ENCODE measurements at places on chromosomes 11 and 22. TPM values are rescaled to one million over a fixed set of nuclear protein-coding genes. Genes with fewer than 3 reads are reported as not detected.

DNA sequence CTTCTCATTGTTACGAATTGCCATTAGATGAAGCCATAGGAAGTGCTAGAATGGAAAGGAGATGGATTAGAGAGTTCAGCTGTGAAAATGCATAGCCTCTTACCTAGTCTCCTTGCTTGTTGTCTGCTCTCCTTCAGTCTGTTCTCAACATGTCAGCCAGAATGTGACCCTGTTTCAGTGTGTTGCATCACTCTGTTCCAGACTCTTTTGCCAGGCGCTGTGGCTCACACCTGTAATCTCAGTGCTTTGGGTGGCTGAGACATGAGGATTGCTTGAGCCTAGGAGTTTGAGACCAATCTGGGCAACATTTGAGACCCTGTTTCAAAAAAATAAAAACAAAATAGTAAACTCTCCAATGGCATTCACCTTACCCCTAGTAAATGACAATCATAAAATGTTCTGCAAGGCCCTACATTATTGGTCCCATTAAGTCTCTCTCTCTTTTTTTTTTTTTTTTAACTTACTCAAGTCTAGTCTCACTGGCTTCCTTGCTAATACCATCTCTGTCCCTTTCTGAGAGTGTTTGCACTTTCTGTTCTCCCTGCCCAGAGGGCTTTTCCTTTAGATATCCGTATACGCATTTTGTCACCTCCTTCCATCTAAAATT is 39.4 kb downstream of the CYP2R1 start:
- no peaks in the 10 kb centered on the region for H3K36me3 ChIP-seq
- no peak for DNase-seq
- H3K4me3 ChIP-seq, result no peak overlapping the region
- H3K27ac ChIP-seq, result no peak overlapping the region
- no peaks in the 10 kb centered on the region for H3K27me3 ChIP-seq

DNA sequence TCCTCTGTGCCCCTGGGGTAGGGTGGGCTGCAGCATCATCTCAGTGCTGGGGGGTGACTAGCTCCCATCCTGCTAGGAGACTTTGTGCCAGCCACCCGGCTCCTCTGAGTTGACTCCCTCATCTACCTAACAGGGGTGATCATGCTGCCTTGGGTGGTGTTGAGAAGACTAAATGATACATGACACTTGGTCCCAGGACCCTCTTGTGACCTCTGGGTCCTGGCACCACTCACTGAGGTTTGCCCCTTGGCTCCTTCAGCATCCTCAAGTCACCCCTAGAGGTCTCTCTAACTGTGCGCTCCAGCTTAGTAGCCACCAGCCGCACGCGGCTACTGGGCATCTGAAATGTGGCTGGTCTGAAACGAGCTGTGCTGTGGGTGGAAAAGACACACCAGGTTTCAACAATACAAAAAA is 72.1 kb downstream of the LRRC32 start:
- no peak for DNase-seq
- H3K4me1 ChIP-seq, result peaks cover 19% of the 10 kb centered on the region
- H3K4me3 ChIP-seq, result no peak overlapping the region
- H3K27me3 ChIP-seq, result no peaks in the 10 kb centered on the region
- H3K27ac ChIP-seq, result no peak overlapping the region

- H3K27me3 ChIP-seq, result no peaks in the 10 kb centered on the region
- no peaks in the 10 kb centered on the region for H3K36me3 ChIP-seq
- H3K4me3 ChIP-seq, result no peak overlapping the region
- peak; percentile 70 for DNase-seq
- H3K4me1 ChIP-seq, result no peaks in the 10 kb centered on the region
- H3K27ac ChIP-seq, result no peak overlapping the region
Measured at GRCh38 chr22:19806213-19807160, 45.9 kb downstream of the TBX1 start.

DNA sequence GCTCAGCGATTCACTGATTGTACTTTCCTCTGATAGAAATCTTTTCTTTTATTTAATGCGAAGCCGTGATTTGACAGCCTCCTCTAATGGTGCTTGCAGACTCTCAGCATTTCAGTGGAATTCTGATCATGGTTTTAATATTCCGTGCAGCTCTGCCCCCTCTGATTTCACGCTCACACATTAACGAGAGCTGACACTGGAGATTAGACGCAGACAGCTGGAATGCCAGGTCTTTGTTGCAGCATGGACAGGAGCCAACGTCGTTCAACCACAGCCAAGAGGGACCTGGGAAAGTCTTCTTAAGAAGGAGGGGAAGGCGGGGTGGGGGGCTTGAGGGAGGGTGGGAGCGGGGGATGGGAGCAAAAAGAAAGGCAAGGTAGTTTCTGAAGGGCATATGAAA is 186.4 kb downstream of the BLID start:
- no peaks in the 10 kb centered on the region for H3K27me3 ChIP-seq
- peak overlapping the region; percentile 54 for H3K27ac ChIP-seq
- H3K36me3 ChIP-seq, result no peaks in the 10 kb centered on the region
- H3K4me1 ChIP-seq, result peaks cover 22% of the 10 kb centered on the region
- no peak for DNase-seq

DNA sequence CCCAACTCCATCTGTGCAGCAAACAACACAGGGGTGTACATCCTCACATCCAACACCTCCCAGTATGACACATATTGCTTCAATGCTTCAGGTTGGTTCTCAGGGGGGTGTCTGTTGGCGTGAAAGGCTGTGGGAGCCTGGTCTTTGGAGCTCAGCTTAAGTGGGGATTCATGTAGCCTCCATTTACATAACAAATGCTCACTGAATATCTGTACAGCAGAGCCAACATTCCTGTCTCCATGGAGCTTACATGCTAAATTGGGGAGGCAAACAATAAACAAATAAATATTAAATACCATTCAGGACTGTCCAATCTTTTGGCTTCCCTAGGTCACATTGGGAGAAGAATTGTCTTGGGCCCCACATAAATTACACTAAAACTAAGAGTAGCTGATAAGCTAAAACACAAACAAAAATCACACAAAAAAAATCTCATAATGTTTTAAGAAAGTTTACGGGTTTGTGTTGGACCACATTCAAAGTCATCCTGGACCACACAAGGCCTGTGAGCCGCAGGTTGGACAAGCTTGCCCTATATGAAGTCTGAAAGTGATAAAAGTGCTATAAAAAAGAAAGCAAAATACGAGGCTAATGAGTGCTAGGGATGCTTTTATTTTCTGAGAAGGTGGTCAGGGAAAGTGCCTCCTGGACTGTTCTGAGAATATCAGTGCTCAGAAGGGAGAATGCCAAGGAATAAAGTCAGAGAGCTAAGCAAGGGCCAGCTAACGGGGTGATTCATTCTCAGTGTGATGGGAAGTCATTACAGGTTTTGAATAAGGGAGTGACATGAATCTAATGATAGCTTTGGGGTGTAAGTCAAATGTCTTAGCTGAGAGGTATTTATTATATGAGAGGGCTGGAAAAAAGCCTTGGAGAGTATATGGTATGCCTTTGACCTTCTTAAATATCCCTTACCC is 41.6 kb downstream of the CD44 start:
- no peak for DNase-seq
- H3K4me1 ChIP-seq, result peaks cover 39% of the 10 kb centered on the region

- DNase-seq, result no peak
- no peak overlapping the region for H3K27ac ChIP-seq
- H3K27me3 ChIP-seq, result no peaks in the 10 kb centered on the region
- H3K36me3 ChIP-seq, result no peaks in the 10 kb centered on the region
- H3K4me1 ChIP-seq, result no peaks in the 10 kb centered on the region
- H3K4me3 ChIP-seq, result no peak overlapping the region
Measured at GRCh38 chr22:26547426-26547825, 35.2 kb upstream of the TFIP11 start.

DNA sequence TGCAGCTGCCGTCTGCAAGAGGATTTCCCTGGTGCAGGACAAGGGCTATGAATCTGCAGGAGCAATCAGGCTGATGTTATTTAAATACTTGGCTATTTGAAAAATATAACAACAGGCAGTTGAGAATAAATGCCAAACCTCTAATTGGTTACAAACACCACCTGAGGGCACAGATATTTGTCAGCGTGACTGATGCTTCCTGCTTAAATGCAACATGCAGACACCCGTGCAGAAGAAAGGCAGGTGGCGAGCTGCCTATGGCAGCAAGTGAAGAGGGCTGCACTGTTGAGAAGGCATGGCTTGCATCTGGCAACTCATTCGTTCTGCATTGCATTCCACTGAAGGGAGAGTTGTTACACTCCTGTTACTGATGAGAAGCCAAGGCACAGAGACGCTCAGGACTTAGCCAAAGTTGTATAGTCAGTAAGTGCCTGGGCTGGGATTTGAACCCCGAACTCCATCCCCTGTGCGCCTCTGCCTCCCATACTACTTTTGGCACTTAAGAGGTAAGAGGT is 350.6 kb downstream of the TENM4 start:
- no peak overlapping the region for H3K4me3 ChIP-seq
- H3K4me1 ChIP-seq, result peaks cover 36% of the 10 kb centered on the region
- no peak overlapping the region for H3K27ac ChIP-seq
- DNase-seq, result no peak
- H3K27me3 ChIP-seq, result no peaks in the 10 kb centered on the region
- H3K36me3 ChIP-seq, result no peaks in the 10 kb centered on the region

DNA sequence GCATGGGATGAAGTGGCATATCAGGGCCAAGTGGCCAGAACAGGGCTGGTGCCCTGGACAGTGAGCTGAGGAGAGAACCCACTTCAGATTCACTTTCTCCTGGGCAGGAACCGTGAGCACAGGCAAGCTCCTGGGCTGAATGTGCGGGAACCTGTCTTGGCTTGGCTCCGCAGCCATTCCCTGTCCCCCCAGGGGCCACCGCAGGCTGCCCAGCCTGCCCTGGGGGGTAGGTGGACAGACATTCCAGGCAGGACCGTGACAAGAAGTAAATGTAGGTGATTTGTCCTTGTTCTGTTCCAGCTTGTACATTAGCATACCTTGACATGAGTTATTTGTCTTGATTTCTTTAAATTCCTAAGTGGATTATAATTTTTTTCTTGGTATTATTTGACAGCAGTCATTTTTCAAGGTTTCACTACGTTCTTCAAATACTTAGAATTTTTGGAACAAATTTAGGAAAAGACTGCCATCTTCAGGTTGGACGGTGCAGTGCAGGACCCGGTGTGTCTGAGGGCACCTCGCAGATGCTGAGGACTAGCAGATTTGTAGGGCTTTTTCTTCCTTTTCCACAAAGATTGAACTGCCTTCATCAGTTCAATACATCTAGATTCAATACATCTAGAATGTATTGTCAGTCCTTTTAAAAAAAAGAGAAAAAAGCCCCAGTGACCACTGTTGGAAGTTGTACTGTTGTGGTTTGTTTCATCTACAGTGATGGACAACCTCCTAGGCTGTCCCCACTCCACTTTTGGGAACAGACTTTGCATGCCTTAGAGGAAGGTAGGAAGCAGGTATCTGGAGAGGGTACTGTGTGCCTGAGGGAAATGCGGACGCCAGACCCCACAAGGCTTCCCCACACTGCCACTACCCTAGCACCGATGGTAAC is 115.1 kb upstream of the RASSF10 start:
- H3K27me3 ChIP-seq, result no peaks in the 10 kb centered on the region
- H3K4me3 ChIP-seq, result no peak overlapping the region
- H3K27ac ChIP-seq, result peak overlapping the region; percentile 18

GRCh38 chr11:64045700-64046099 is 10.0 kb downstream of the FLRT1 start:
- H3K27me3 ChIP-seq, result no peaks in the 10 kb centered on the region
- no peaks in the 10 kb centered on the region for H3K4me1 ChIP-seq
- no peak for DNase-seq
- peak overlapping the region; percentile 51 for H3K27ac ChIP-seq

DNA sequence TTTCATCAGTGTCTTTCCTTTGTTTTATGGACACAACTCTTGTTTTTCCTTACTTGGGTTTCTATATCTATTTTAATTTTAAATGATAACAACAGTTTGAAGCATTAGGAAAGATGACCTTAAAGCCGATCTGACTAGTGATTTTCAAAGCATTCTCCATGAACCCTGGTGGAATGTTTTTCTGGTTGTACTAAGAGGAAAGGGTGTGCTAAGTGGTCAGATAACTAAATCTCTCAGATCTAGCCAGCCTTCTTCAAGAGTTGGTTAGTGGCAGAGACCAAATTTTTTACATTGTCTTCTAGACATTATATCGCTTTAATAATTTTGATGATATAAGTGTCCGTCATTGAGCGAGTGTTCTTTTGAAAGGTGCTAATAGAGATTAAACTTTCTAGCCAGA is 134.4 kb downstream of the METTL15 start:
- no peak for DNase-seq
- H3K4me1 ChIP-seq, result no peaks in the 10 kb centered on the region
- no peaks in the 10 kb centered on the region for H3K36me3 ChIP-seq
- H3K27me3 ChIP-seq, result no peaks in the 10 kb centered on the region

FBXO7 gene
- 69.0 TPM for total RNA-seq

SPI1 gene
- 10.5 TPM for total RNA-seq

TEX54 gene
- not detected for total RNA-seq

NUCB2 gene
- 45.1 TPM for total RNA-seq

PATE2 gene
- total RNA-seq, result not detected

OR51B5 gene
- total RNA-seq, result not detected

BRSK2 gene
- 3.2 TPM for total RNA-seq

RCE1 gene
- 6.1 TPM for total RNA-seq

Data from sigmoid colon (tissue), 7 donors.